GM04504 (cell line): ENCODE measurements at places on chromosomes 2 and 18.
A peak's percentile ranks its signal among the peaks of the same experiment; 100 is the strongest.

DNA sequence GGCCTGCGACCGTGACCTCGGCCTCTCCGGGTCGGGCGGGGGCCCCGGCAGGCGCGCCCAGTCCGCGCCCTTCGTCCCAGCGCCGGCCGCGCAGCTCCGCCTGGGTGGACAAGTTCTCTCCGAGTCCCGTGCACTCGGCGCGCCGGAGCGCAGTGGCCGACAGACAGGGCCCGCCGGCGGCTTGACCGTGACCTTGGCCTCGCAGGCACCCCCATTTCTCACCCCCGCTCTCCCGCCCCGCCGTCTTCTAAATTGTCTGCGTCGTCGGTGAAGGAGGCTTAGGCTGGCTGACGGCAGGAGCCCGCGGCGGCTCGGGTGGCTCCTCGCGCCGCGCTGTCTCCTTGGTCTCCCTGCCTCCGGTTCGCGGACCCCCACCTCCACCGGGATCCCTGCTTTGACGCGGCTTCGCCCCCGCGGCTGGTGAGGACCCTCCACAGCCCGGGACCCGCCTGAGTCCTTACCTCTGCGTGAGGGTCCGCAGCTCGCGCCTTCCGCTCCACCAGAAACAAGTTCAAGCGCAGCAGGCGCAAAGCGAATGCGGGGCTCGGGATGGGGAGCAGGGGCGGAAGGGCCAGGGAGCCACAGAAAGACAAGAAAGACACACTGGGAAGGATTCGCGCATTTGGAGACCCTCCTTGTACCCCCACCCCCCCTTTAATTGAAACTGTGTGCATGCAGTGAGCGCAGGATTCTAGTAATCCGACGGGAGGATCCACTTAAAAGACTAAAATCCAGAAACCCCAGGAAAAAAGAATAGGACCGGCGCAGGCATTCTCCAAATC lies 4.0 kb downstream of the PTGR3 start:
- DNase-seq = no peak

- DNase-seq = no peak
Measured at GRCh38 chr2:69141061-69141460, 128.1 kb downstream of the ANTXR1 start.

DNA sequence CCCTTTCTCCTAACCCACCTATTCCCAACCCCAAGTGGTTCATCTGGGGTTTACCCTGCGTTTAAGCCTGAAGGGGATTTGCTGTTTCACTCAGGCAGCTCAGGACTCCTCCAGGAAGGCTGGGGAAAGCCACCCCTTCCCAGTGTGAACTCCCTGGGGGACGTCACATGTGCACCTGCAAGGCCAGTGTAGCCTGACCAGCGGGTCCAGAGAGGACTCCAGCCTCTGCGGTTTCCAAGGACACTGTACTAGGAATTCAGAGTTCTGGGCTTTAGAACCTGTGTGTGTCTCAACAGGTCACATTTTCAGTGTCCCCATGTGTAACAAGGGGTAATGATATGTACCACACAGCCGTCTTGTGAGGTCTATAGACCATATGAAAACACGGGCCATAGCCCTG lies 17.9 kb downstream of the EHD3 start:
- no peak for DNase-seq

- no peak for DNase-seq
Measured at GRCh38 chr18:14927701-14928100, 179.7 kb downstream of the ANKRD30B start.

- no peak for DNase-seq
Measured at GRCh38 chr2:180952082-180952481, 28.3 kb upstream of the UBE2E3 start.

DNA sequence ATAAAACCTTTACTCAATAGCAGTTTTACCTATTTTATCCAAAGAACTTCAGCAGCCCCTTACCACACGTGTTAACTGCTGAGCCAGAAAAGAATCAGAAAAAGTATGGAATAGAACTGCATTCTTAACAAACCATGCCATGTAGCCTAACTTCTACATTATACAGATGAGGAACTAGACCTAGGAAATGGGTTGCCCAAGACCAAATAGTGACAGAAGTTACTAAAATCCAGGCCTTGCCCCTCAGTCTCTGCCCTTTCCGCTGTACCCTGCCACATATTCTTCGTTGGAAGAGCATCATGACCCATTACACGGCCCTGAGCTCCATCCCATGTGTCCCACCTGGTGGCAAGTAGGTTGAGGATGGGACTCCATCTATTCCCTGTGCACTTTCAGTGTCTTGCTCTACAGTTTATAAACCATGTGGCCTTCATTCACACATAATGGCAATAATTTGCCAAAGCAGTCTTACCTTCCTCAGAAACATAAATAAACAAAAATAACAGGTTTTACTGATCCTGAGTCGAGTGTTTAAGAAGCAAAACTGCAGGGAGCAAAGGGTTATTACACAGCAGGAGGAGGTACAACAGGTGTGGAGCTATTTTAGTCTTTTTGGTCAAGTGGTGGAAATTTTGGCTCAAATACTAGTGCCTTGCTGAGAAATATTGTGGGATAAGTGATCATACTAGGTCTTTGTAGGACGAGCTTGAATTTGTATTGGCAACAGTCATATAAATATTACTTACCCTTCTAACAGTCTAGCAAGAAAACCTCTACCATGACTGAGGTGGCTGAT lies 46.5 kb downstream of the HNRNPLL start:
- no peak for DNase-seq

DNA sequence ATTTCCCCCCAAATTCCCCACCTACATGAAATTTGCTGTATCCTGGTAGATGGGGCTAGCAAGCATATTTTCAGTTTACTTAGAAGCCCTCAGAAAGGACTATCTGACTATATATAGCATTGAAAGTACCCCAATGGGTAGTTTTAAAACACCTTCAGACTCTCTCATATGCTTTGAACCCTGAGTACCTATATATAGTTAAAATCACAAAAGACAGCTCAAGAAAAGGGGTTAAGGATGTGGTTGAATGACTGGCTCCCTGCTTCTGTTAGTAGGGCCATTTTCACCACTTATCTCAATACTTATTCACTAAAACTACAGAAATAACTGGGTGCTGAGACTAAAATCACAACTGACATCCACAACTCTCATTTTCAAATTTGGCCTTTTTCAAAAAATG lies 18.5 kb downstream of the WDPCP start:
- no peak for DNase-seq

- no peak for DNase-seq
Measured at GRCh38 chr2:196242131-196242620, 70.8 kb upstream of the STK17B start.

DNA sequence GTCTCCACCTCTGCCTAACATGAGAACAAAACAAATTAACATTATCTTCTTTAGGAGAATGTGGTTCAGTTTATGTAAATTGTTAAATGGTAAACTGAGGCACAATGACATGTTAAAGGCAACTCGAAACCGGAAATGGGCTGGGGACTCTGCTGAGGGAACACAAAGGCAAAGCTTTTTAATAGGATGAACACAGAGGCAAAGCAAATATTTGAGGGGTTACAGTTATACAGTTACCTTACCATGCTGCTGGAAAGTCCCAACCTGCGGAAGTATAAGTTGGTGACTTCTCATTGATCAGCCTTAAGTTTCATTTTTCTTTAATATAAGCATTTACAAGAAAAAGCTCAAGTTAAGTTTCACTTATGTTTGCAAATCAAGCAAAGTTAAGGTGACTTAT lies 195.0 kb downstream of the DLGAP1 start:
- no peak for DNase-seq

DNA sequence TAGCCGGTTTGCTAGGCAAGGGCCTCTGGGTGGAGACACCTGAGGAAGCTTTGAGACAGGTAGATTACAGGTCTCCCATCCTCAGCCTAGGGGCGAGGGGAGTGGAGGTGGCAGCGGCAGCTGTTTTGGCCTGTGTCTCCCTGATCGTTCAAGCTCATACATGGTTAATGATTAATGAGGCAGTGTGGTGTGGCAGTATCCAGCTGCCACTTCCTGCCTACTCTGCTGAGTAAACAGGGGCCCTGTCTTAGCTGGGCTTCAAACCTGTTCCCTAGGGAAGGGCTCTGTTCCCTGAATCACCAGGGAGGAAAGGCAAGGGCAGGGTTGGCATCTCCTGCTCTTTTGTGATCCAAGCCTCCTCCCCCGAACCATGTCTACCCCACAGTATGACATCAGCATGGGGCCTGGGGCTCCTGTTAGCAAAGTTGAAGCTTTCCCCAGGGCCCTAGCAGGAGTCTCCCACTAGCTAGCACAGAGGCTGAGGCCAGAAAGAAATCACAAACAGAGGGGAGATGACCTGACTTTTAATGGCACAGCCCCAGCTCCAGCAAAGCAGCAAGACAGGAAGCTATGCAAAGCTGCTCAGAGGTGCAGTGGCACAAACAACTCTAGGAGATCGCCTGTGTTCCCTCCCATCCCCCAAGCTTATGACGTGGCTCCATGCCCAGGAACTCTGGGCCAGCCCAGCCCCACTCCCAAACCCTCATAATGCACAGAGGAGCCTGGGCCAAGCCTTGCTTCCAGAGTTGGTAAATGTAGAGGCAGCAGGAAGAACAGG lies 3.7 kb upstream of the TUBA4B start:
- DNase-seq = peak; percentile 49

GRCh38 chr2:201777869-201778268 lies 2.9 kb downstream of the ALS2 start:
- DNase-seq = no peak

DNA sequence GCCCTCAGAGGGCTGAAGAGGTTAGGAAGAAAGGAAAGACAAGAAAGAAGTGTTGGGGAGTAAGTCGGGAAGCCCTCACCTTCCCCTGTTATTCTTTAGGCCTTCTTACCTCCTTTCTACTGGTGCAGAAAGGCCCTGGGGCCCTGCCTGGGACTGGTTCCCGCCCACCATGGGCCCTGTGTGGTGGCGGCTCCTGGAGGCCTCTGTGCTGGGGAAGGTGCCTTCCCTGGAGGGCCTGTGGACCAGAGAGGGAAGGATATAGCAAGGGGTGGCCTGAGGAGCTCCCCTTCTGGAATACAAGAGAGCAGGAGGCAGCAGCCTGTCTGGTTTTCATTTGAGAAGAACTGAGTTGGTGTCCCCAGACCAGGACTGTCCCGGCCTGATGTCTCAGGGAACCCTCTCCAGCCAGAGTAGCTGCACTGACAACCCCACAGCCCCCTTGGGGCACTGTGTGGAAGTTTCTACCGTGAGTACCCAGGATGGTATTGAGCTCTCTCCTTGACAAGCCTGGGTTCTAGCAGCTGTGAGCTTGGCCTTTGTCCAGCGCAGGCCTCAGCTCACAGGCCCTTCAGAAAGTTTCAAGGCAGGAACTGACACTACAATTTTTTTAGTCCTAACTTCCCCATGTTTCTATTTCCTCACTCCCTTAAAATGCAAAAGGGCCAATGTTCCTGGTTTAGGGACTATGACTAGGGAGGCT lies 47.1 kb downstream of the EFR3B start:
- DNase-seq = no peak

- DNase-seq = no peak
Measured at GRCh38 chr2:239983004-239983778, 42.0 kb downstream of the NDUFA10 start.

DNA sequence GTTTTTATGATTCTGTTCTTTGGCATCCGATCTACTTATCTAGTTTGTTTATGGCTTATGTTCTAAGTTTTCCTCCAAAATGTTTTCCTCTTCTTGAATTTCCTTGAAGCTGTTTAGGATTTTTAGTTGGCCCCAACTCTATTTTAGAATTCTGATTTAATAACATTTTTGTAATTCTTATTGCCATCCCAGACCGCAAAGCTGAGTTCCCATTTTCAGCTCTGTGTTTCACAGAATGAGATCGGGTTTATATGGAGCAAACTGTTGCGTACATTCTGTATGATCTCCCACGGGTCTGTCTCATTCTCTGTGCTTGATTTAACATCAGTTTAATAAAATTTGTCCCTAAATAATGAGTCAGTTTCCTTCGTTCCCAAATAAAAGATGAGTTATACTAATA lies 59.3 kb downstream of the DPP4 start:
- no peak for DNase-seq

- no peak for DNase-seq
Measured at GRCh38 chr2:148876595-148877402, 1.8 kb downstream of the KIF5C start.

- DNase-seq = no peak
Measured at GRCh38 chr2:200698217-200698616, 112.4 kb downstream of the AOX1 start.

- DNase-seq = no peak
Measured at GRCh38 chr18:7754258-7754657, 187.1 kb downstream of the PTPRM start.

DNA sequence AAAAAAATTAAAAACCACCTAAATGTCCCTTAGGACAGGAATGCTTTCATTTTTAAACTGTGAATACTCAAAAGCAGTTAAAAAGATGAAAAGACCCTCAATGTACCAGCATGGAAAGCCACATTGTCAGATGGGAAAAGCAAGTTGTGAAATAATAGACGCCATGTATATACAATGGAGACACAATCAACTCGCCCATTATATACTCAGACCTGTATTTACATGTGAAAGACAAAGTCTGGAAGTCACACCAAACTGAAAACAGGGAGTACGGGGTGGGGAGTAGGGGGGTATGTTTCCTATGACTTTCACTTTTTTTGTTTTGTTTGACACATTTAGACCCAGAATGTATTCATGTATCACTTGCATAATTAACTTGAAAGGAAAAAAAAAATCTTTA lies 75.6 kb downstream of the CELF4 start:
- DNase-seq = no peak

- DNase-seq = peak; percentile 49
Measured at GRCh38 chr2:228602288-228602687, 420.8 kb upstream of the SPHKAP start.

DNA sequence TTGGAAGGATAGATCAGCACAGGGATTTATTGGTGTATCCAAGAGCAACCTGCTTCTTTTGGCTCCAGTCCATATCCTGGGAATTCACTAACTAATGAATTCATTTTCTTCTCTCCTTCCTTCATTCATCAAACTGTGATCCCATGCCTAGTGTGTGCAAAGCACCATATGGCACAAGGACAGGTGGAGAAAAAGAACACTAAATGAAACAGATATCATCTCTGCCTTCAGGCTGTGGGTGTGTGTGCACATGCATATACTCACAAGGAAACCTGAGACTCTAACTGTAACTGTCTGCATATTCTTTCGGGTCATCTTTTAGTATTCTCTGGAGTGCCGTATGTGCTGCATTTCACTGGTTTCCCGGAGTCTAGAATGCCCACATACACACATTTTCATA lies 20.2 kb downstream of the TNP1 start:
- no peak for DNase-seq

GRCh38 chr18:13700153-13700552 lies 26.2 kb downstream of the FAM210A start:
- DNase-seq = no peak

- no peak for DNase-seq
Measured at GRCh38 chr2:240832921-240833494, 13.0 kb upstream of the KIF1A start.
